ENCODE measurements at places on chromosomes 5 and 9.

DNA sequence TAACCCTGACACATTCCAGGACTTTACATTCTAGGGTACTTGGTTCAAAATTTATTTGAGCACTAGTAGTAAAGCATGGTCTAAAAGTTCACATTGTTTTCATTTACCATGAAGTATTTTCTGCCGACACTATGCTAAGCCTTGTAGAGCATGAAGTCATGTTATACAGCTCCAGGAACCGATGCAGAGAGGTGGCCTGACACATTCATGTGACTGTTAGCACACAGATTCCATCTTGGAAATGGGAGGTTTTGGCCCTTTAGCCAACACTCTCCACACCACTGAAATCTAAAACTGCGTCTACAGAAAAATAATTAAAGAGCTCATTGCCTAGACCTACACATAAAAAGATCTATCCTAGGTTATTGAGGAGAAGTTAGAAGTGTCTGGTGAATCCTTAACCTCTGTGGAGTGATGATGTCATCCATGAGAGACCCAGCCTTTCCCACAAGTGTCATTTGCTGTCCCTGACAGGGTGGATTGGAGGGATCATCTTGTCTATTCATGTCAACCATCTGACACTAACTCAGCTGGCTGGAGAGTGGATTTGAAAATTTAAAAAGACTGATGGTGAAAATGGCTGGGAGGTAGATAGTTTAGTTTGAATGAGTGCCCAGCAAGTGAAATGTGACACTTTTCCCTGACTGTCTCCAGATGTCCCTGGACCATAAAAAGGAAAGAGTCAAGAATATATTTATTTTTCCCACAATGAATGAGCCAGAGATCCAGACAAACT, 1.3 kb downstream of the RANBP3L start:
- DNase-seq = no peak

DNA sequence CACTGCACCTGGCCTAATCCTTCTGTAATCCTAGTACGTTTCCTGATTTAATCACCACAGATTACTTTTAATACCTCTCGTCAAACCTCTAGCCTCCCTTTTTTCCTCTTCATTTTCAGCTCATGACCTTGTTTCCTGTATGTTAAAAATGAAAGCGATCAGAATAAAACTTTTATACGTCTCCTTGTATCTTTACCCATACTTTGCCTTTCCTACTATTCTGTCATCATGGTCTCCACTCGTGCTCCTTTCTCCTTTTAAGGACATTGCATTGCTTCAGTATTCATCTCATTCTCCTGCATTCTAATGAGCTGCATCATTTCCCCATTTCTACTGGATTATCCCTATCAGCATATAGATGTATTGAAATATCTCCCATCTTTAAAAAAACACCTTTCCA, 8.5 kb downstream of the CDC42SE2 start:
- no peak for DNase-seq

DNA sequence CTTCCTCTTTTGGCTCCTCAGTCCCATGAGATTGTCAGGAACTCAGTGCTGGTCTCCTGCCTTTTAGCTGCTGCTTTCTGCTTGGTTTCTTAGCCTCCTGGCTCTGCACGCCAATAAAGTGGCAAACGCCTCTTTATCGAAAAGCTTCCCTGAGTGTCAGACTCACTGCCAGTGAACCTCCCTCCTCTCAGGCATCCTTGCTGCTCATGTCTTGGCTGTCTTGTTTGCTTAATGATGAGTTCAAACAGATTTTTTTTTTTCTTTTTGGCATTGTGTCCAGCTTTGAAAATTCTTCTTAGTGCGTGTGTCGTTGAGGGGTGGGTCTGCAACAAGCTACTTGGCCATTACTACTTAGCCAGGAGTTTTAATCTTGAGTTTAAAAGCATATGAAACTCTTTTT, 14.9 kb downstream of the RASGRF2 start:
- no peak for DNase-seq

GRCh38 chr9:109011231-109011671, 2.0 kb downstream of the CTNNAL1 start:
- no peak for DNase-seq

DNA sequence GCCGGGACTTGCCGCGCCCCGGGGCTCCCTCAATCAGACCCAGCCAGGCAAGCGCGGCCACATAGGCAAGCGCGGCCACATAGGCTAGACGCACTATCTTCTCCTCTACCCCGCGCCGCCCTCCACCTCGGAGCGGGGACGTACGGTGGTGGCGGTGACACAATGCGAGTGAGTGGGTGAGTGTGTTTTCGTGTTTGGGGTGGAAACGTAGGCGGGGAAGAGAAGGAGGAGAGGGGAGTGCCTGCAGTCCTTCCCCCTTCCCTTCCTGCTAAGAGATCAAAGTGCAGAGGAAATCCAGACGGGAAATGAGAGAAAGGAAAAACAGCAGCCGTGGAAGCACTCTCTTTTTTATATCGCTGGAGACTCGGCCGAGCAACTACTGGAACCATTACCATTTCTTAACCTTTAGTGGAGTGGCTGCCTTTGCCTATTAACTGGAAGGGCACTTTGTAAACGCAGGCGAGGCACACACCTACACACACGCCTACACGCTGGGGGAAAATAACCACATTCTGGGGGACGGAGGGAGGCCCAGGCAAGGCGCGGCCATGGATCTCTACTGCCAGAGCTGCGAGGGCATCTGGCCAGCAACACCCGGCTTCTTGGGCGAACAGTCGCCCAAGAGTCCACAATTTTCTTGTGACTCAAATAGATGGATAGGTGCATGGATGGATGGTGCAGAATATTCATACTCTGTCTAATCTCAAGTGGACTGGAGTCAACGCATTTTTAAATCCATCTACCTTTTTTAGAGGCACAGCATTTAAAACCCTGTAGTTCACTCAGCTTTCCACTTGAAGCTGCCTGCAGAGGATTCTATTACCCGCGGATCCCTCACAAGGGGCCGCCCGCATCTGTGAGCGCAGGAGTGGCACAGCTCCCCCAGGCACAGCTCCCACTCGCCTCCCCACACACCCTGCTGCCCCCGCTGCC, 2.1 kb downstream of the EDIL3 start:
- DNase-seq = peak; percentile 6

GRCh38 chr5:115241881-115242642, 20.6 kb downstream of the PGGT1B start:
- no peak for DNase-seq

- no peak for DNase-seq
These were observed 416.6 kb downstream of the PLK2 start for GRCh38 chr5:58043032-58043945.

All from Kasumi-1 (cell line).